ENCODE measurements at places on chromosomes 13 and 19.

GRCh38 chr13:93409001-93409400 is 182.4 kb downstream of the GPC6 start:
- no peak for DNase-seq

DNA sequence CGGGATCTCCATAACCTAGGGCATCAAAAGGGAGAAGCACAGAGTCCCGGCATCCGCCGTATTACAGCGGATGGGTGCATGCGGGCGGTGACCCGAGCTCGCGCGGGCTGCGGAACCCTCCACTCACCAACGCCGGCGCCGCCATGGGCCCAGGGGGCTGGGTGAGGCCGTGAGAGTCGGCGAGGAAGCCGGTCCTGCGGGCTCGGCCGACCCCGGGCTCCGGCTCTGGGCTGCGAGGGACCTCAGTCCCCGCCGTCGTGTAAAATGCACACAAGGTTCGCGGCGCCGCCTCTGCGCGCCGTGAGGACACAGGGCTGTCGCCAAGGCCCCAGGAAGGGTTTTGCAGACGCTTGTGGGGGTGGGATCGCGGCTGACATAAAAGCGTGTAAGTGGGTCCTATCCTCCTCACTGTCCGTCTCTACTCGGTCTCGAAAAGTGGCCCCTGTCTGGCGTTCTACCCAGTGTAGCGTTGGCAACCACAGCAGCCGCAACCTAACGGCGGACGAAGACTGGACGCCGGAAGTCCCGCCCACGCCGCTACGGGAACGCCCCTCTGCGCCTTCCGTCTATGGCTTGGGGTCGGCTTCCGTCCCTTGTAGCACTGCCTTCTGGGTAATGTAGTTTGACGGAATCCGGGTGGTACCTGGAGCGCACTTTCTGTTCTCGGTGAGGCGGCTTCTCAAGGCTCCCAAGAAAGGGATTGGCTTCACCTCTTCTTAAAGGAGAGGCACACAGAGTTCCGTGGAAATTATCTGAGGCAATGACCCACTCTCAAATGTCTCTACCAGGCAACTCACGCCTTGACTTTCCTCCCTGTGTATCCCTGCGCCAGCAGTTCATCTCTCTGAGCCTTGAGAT is at the start of gene ZNF599:
Gene ZNF599, minus strand, starts transcription at position 519 of the 858 bp plus-strand sequence. Its CDS starts 374 bp downstream, at position 145.
- peak; percentile 78 for DNase-seq

DNA sequence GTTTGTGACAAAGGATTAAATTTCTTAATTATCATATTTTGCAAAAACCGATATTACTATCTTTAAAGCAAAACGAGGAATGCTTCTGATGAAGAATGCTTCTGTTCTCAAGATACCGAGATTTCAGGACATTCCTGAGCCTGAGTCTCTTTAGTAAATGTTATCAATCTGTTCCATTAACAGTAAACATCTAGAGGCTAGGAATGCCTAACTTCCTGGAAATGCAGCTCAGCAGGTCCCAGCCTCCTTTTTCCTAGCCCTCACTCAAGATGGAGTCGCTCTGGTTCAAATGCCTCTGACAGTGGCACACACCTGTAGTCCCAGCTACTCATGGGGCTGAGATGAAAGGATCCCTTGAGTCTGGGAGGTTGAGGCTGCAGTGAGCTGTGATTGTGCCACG is 2.4 kb upstream of the IFNL4 start:
- no peak for DNase-seq

- no peak for DNase-seq
Observed at GRCh38 chr13:27854606-27855005, 62.3 kb downstream of the GSX1 start.

DNA sequence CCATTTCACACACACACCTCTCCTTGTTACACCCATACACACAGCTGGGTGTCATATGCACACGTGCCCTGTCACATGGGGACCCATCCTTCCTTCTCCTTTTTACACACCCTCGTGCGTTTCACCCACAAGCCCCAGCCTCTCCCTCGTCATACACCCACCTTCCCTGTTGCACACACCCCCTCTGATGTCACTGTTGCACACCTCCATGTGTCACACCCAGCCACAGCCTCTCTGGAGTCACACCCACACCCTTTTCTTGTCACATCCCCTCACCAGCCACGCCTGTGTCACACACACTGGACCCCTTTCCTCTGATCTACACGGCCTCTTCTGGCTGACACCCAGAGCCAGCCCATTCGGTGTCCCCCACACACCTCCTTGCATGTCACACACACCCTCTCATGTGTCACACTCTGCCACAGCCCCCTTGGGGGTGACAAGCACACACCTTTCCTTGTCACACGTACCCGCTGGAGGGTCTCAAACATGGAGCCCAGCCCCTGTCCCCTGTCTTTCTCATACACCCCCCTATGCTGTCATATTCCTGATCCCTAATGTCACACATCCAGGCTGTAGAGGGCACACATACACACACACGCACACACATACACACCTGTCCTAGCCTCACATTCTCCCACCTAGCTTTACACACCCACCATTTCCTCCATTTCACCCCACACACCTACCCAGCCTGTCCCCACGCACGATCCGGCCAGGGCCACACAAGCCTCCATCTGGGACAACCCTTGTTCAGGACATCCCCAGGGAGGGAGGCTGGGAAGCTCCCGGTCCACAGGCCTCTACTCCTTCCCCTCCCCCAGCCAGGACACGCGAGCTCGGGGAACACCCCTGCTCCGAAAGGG is 1.4 kb downstream of the NOVA2 start:
- DNase-seq = no peak

- no peak for DNase-seq
Observed at GRCh38 chr19:3851254-3852176, 17.3 kb downstream of the ZFR2 start.

GRCh38 chr13:61144834-61145593 is 270.6 kb downstream of the PCDH20 start:
- no peak for DNase-seq

- peak; percentile 7 for DNase-seq
Observed at GRCh38 chr13:32530841-32531253, 7.7 kb downstream of the N4BP2L2 start.

DNA sequence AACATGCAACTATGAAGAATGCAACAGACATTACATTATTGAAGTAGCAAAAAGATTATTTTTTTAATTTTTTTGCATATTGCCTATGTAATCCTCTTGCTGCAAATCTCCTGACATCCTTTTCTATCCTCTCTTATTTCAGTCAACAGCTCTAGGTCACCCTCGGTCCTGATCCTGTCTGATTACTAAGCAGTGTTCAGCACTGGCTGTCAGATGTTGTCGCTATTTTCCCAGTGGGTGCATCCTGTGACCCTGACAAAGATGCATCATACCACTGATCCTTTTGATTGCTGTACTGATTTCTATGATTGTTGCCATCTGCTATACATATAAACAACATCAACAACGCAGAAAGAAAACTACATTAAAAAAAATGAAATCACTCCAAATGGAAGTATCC is 443.7 kb upstream of the PRR20A start:
- DNase-seq = no peak

DNA sequence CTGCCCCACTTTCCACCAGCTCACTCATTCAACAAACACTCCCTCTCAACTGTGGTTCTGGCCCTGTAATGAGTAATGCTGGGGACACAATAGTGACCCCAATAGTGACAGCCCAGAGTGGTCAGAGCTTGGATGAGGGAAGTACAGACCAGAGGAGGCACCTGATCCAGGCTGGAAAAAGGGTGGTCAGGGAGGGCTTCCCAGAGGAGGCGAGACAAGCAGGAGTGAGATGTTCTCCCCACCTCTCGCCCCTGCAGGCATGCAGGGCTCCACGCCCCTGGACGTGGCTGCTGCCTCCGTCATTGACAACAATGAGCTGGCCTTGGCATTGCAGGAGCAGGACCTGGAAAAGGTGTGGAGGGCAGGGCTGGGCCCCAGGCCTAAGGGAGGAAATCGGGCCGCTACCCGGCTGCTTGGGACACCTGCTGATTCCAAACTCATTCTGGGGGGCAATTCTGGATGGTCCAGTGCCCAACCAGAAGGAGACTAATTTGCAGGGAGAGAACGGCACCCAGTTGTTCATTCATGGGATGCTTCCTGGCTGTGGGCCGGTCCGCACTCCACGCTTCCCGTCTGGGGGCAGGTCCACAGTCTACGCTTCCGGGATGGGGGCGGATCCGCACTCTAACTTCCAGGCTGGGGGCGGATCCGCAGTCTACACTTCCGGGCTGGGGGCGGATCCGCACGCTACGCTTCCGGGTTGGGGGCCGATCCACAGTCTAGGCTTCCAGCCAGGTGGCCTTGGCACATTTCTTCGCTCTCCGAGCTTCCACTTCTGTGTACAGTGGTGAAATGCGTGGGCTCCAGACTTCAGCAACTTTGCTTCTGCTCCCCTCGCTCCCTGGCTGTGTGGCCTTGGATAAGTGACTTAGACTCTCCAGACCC is 63.4 kb downstream of the RYR1 start:
- DNase-seq = no peak

DNA sequence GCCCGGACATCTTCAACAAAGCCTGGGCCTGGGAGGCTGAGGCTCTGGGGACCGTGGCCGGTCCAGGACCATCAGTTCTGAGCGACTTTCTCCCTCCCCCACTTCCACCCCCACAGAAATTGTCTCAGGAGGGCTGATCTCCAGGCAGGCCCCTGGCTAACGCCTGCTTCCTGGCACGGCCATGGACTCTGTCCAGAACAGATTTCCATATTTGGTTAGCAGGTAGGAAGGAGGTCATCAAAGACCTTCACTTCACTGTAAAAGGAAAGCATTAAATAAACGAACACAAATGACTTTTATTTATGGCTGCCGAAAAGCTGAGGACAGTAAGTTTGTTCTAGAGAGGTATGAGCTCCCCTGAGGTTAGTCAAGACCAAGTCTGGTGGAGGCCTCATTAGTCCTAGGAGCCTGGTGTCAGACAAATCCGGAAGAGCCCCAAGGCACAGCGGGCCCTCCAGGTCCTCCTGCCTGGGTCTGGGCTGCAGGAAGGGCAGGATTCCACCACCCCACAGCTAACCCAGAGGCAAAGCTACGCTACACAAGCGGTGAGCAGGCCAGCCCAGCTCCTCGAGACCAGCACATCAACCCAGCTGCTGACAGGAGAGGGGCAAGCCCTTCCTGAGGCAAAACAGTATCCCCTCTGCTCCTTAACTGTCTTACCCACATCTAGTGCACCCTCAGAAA is 4.6 kb upstream of the PLPP2 start:
- no peak for DNase-seq

- DNase-seq = no peak
Observed at GRCh38 chr19:22088541-22089144, 36.4 kb downstream of the ZNF257 start.

GRCh38 chr13:72643311-72643989 is 84.0 kb downstream of the MZT1 start:
- no peak for DNase-seq

- DNase-seq = no peak
Observed at GRCh38 chr19:15609261-15609660, 5.8 kb upstream of the CYP4F8 start.

DNA sequence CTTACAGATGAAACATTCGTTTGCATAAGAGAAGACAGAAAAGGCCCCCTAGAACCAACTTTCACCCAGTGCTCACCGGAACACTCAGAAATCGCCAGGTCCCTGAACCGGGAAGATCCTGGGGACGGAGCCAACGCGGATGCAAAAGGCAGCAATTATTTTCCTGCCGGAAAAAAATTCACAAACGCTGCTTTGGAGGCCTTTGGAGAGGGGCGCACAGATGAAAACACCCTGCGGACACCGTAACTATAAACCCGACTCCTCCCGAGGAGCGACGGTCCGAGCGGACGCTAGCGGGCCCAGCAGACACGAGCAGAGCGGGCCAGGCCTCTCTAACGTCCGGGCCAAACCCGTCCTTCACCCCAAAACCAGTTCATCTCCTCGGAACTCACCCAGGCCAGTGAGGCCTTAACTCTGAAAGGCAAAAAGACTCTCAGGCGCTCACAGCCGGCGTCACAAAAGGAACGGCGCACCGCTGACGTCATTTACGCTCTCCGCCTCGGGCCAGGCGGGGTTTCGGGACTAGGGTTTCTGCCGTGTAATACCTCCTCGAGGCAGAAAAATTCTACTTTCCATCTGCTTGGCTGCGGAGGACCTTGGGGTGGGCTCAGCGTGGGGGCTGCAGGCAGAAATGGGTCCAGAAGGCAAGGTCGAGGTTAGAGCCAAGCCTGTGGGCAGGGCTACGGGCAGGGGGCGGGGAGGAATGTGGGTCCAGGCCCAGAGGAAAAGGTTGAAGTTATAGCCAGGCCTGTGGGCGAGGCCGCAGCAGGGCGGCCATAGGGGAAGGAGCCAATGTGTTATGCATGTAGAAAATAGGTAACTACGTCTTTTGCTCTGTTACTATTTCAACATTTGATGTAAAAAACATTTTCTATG is at the start of gene ZNF426:
Gene ZNF426, minus strand, starts transcription at position 463 of the 876 bp plus-strand sequence. CDS start 2,413 bp downstream, outside the sequence.
- DNase-seq = peak; percentile 84

DNA sequence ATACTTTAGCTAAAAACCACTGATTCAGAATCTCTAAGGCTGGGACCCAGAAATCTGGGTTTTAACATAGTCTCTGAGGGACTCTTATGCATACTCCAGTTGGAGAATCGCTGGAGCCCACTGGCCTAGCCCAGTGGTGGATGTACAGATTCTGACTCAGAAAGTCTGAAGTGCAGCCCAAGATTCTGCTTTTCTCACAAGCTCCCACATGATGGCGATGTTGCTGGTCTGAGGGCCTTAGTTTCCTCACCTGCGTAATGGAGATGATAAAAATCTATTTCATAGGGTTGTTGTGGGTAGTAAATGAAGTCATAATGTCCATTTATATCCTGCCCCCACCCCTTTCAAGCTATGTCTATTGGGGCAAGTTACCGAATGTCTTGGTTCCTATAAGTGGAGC is 7.7 kb upstream of the CDADC1 start:
- peak; percentile 28 for DNase-seq

GRCh38 chr19:36573895-36574720 is 1.0 kb upstream of the ZNF529 start:
- DNase-seq = peak; percentile 55

GRCh38 chr13:100433475-100433874 is 155.1 kb downstream of the GGACT start:
- DNase-seq = no peak

DNA sequence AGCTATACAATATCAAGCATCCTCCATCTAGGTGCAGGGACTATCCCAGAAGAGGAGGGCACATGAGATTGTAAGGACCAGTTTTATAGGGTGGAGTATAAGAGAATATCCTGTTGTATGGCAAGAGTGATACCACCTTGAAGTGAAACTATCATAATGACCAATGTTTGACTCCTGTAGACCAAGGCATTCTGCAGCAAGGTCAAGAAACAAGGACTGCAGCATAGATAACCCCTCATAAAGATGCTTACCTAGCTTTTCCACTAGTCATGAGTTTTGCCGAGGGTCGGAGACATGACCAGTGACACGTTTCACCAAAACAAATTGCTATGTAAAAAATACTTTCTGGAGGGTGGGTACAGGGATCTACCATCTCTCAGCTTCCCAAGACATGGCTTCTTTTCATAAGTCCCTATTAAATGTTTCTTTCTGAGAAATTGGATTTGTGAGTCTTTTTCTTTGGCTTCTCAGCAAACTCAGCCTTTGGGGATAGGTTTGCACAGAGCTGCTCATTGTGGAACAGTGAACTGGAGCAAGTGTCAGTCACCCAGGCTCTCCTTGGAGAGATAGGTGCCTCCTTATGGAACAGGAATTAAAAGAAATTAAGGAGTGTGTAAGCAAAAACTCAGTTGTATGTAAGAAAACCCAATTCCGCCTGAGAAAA is 28.2 kb upstream of the CYSLTR2 start:
- no peak for DNase-seq

GRCh38 chr13:44416301-44416700 is 42.7 kb downstream of the SERP2 start:
- DNase-seq = no peak

Data from foreskin keratinocyte (primary cell).